AG20443 (cell line): ENCODE measurements at places on chromosomes 3 and 15.
A peak's percentile ranks its signal among the peaks of the same experiment; 100 is the strongest.

DNA sequence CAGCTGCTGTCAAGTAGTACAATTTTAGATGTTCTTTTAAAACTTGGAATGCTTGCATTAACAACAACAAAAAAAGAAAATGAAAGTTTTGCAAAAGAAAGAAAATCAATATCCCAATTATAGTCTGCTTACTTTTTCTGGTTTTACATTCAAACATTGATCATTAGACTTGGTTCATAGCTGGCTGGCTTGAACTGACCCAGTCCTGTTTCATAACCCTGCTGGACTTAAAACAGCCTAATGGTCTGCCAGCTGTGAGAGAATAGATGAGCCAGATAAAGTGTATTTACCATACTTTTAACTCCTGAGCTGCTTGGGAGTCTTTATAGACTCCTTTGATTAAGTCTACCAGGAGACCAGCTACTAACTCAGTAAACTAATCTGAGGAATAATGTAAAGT is 59.2 kb downstream of the PIAS1 start:
- peak; percentile 18 for DNase-seq

DNA sequence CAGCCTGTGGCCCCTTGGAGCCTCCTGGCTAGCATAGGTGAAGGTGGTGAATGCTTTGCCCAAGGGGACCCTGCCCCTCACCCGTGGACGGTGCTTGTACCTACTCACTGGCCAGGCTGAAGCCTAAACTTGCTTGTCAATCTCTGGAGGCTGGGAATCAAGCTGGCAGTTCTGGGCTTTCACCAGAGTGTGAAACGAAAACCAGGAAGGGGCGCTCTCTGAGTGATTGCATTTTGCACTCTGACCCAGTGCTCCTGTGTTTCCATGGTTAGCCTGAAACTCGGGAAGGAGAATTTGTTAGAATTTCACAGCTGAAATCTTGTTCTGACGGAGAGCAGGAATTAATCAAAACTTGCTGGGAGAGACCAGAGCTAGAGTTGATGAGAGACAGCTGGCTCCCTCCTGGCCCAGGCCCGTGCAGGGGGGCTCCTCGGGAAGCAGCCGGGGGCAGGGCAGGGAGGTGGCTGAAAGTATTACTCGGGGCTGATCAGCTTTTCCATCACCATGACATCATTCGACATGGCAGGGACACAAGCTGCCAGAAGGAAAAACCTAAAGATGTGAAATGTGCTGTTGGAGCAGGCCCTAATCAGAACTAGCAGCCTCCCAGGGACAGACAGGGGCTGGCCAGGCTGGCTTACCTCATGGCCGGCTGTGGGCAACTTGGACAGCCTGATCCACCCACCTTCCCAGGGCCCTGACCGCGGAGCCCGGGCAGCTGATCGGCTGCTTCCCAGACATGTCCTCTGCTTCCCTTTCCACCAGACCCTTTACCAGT is 323.6 kb upstream of the CTDSPL start:
- DNase-seq: peak; percentile 31

DNA sequence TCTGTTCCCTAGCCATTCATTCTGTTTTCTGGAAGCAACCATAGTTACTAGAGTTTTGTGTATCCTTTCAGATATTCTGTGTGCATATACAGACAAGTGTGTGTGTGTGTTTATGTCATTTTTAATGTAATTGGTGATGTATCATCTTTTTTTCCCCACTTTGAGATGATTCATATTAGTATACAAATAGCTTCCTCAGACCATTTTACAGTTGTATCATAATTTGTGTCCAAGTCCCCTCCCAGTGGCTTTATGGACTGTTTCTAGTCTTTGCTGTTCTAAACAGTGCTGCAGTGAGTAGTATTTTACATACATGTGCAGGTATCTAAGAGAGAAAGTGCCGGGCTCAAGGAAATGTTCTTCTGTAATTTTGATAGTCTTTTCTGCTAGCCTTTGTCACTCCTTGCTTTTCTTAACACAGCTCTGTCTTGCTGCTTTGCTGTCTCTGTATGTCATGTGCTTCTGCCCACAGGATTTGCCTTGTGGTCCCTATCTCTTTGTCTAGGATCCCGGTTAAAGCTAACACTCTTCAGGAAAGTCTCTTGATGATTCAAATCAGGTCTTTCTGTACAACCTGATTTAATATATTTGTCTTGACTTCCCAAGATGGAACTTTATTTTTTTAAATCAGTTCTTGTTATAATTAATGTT is 31.5 kb upstream of the FBXL22 start:
- no peak for DNase-seq

GRCh38 chr3:10263646-10264363 is 15.5 kb downstream of the TATDN2 start:
- peak; percentile 85 for DNase-seq

GRCh38 chr3:172696357-172696756 is 14.5 kb downstream of the NCEH1 start:
- DNase-seq: no peak

DNA sequence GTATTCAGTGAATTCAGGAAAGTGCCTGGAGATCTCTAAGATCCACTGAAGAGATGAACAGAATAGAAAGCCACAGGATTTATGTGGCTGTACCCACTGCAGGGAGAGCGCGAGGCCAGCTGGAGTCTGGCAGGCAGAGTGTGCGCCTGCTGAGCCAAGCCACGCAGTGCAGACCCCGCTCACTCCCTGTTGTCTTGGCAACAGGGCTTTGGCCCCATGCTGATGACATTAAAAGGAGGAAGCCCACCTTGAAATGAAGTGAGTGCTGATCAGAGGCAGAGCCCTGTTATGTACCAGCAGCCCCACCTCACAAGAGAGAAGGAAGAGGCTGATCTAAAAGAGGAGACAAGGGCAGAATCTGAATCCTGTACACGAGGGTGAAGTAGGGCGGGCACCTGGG is 36.7 kb downstream of the PXYLP1 start:
- DNase-seq: no peak

DNA sequence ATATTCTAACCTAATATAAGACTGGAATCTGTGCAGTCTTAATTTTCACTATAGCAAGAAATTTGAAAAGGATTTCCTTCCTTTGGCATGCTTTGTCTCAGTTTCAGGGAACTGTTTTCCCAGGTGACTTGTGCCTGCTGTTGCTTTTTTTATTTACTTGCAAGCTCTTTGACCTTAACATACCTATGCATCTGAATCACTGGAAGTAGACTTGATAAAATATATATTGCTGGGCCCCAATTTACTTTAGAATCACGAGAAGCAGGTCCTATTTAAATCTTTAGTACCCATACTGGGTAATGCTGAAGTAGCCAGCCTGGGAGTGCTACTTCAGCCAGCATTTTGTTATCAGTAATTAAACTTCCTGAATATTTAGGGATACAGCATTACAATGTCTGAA is 257.9 kb upstream of the ALCAM start:
- no peak for DNase-seq

DNA sequence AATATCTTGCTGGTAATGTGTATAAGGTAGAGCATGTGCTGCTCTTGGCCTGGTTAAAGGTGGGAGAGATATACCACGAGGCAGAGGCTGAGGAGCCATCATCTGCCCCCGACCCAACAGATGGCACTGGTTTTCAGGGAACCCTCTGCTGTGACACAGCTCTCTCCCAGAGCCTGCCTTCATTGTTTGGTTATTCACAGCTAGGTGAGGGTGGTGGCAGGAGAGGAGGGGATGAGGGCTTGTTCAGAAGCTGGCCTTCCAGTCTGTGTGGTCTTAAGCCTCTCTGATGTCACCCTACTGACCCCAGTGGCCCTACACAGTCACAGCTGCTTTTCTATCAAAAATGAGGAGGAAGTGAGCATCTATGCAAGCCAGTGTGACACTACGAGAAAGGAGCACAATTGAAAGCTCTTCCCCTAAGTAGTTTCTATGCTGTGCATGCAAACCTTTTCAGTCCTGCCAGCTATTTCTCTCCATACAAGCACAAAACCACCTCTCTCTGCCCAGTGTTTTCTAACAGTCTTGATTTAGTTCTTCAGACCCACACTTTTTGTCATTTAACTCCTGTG is 258.4 kb upstream of the AGTR1 start:
- DNase-seq: no peak

DNA sequence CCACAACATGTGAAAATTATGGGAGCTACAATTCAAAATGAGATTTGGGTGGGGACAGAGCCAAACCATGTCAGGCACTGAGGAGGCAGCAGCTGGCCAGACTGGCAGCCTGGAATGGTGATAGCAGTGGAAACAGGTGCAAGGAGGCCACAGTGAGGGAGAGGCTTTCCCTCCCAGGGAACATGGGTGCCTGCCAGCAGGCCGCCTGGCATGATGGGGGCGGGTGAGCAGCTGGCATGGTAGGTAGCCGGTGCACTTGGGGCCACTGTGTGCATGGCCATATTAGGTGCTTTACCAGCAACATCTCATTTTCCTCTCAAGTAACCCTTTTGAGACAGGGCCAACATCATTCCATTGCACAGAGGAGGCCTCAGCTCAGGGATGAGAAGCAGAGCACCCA is 18.3 kb upstream of the MRPS22 start:
- no peak for DNase-seq

DNA sequence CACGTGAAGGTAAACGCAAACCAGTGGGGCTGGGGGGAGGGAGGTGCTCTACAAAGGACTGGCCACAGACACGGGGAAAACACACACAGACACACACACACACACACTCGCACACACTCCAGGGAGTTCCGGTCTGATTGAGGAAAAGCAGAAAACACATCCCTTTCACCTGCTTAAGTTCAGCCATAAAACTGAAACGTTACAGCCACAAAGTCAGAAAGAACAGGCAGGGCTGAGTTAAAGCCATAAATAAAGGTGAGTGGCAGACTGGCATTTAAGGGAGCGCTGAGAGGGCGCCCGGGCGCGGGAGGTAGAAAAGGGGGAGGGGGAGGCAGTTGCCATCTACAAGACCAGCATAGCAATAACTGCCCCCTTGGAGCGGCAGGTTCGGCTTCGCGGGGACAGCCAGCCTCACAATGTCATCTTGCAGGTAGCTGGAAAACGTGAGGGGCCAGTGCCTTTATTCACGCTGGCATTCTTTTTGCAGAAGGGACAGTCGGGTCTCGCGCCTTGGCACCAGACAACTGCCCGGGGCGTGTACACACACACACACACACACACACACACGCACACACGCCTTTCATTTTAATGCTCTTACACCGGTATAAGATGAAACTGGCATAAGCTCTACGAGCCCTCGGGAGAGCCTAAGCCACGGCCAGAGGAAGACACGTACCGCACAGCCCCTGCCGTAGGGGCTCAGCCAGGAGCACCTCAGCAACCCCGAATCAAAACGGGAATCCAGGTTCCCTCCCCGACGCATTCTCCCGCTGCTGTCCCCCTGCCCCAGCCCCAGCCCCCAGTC is 866 bp downstream of the TNIK start:
- peak; percentile 11 for DNase-seq

GRCh38 chr3:196694202-196694638 is 17.8 kb downstream of the CEP19 start:
- peak; percentile 52 for DNase-seq

GRCh38 chr3:134163096-134163495 is 87.6 kb downstream of the RYK start:
- no peak for DNase-seq

DNA sequence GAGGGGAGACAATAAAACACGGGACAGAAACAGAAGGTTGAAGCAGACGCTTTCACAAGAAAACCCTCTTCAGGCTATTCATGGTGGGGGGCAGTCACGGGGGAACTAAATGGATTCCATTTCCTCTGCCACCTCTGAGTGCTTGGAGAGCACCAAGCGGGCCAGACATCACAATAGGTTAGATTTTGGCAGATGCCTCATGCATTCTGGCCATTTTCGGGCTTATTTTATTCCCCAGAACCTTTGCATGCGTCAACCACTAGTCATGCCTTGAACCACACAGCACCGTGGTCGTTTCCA is 82.2 kb downstream of the RORA start:
- no peak for DNase-seq

DNA sequence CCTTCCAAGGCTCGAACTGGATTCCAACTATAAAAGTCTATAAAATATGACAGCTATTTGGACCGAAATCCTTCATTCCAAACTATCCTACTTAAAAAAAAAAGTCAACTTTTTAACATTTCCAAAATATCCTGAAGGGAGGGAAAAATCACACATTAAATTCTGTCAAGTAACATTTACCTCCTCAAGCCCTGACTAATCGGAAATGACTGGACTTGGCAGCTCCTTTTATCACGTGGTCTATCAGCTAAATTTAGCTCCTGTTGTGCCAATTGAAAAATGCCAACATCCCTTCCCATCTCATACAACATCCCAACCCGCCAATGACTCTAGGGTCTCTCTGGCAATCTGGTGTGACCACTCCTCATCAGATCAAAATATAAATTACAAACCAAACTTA is 297.9 kb downstream of the FHIT start:
- DNase-seq: no peak

DNA sequence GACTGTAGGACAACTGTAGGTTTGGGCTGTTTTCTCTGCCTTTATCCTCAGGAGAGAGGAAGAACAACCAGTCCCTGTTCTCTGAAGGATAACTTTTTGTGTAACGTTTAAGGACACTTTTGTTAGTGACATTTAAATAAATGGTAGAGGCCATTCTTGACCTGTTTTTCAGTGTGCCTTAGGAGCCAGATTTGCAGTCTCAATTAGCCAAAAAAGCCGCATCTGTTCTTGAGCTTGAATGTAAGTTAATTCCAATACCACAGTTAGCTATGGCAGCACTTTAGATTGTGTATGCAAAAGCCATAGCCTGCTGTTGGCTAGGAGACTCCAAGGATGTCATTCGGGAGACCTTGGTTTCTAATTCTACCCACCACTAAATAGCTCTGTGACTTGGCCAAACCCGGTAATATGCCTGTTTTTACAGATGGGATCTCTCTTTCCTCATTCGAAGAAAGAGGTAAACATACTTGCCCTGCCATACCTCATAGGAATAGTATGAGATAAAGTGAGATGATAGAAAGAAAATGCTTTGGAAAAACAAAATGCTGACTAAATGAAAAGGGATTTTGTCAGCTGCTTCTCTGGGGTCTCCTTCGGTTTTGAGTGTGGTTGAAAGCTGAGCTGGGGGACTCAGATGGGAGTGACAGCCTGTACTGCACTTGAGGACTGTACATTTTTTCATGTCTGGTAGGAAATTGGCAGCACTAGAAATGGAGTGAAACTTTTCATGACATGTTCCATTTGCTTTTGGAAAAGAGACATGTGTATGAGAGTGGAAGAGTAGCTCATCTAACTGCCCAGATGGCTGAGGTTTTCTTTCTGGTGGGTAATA is 57.3 kb upstream of the ROPN1 start:
- DNase-seq: no peak

GRCh38 chr3:18951333-18951732 is 197.0 kb upstream of the KCNH8 start:
- no peak for DNase-seq
